ENCODE measurements at places on chromosomes 3 and 15.

- DNase-seq, result no peak
Observed at GRCh38 chr15:35301088-35301487, 216.0 kb upstream of the NANOGP8 start.

DNA sequence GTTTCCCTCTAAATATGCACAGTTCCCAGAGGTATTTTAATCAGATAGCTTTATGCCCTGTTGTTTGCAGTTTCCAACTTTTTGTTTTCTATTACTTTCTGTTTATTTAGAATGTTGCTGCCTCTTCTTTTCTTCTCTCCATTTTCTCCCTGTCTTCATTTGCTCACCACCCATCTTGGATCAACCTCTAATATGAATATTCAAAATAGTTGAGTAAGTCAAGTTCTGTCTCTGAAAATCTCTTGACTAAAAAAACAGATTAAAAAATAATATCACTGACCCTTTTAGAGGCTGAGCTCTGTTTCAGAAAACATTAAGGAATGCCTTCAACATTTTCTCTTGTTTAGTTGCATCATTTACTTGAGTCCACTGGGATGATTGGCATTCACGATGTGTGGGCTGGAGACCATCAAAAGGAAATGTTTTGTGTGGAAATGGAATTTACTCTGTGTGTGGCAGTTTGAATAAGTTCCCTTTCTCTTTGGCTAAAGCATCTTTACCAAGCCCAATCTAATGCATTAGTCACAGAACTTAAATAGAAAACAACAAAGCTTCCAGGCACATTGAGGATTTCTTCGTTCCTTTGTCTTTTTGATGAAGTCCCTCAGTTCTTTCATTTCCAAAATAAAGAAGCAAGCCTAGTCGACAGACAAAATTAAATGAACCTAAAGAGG, 633.9 kb upstream of the TGFBR2 start:
- no peak for DNase-seq

DNA sequence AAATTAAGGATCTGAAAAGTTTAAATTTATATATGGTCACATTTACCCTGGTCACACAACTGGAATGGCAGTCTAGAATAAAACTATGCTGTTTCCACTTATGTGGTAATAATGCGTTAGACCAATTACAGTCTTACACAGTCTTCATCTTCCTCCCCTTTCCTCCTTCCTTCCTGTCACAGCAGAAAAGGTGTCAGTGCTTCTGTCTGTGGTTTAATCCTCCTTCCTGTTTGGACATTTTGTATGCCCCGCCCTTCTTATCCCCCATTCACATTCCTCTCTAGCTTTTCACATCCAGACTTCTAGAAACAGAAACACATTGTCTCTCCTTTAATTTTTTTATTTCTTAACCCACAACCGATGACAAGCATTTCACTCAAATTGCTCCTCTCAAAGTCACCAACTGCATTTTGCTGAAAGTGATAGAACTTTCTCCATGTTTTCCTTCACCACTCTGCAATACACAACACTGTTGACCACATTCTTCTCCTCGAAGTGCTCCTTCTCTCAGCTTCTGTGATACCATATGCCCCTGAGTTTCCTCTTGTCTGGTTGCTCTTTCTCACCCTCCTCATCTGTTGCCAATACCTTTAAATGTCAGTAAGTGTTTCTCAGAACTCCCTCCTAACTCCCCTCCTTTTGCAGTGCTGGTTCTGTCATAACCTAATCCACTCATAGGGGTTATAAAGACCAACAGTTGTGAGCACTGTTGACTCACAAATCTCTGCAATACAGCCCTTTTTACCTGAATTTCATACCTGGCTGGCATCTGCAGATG, 271.6 kb downstream of the UBE2E2 start:
- DNase-seq, result no peak

GRCh38 chr3:194102436-194102835, 33.5 kb upstream of the HES1 start:
- no peak for DNase-seq

DNA sequence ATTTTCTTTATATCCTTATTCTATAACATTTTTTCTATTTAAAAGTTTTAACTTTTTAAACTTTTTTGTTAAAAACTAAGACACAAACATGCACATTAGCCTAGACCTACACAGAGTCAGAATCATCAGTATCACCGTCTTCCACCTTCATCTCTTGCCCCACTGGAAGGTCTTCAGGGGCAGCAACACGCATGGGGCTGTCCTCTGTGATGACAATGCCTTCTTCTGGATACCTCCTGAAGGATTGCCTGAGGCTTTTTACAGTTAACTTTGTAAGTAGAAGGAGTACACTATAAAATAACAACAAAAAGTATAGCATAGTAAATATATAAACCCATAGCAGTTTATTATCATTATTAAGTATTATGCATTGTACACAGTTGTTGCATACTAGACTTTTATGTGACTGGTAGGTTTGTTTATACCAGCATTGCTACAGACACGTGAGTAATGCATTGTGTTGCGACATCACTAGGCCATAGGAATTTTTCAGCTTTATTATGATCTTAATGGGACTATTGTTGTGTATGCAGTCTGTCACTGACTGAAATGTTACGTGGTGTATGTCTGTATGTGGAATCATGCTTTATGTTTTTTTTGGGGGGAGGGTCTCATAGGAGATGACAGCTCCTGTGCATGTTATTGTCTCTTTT, 18.2 kb downstream of the ATP1B3 start:
- DNase-seq, result no peak

DNA sequence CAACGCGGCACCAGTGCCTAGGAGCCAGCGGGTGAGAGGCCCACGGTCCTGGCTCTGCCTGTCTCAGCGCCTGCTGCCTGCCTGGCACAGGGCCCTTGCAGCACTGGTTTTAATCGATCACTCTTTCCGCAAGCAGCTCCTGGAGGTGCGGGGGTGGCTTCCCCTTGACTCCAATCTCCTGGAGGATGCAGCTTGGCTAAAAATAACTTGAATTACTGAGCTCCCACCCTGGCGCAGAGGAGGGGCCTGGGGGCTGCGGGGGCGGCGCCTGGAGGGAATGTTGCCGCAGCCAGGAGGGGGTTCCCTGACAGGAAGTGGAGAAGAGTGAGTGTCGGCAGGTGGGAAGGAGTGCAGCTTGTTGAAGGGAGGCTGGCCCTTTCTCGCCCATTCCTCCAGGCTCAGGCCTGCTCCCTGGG, 9.9 kb upstream of the RPL29 start:
- no peak for DNase-seq

- no peak for DNase-seq
Observed at GRCh38 chr15:101028321-101028720, 109.2 kb downstream of the LRRK1 start.

GRCh38 chr3:181629029-181629428, 82.7 kb upstream of the SOX2 start:
- no peak for DNase-seq

DNA sequence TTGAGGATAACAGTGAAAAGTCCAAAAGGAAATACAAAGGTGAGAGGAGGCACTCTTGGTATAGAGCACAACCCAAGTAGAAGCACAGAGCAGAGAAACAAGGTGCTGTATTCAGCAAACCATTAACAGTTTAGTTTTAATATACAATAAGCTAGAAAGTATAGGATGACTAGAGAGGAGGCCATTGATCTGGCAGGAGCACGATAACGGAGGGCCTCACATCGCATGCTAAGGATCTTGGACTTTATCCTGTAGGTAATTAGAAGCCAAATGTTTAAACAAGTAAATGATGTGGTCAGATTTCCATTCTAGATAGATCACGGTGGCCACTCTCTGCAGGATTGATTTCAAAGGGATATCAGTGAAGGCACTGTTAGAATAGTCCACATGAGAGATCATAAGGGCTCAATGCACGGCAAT, 935.0 kb downstream of the ROBO1 start:
- DNase-seq, result no peak

DNA sequence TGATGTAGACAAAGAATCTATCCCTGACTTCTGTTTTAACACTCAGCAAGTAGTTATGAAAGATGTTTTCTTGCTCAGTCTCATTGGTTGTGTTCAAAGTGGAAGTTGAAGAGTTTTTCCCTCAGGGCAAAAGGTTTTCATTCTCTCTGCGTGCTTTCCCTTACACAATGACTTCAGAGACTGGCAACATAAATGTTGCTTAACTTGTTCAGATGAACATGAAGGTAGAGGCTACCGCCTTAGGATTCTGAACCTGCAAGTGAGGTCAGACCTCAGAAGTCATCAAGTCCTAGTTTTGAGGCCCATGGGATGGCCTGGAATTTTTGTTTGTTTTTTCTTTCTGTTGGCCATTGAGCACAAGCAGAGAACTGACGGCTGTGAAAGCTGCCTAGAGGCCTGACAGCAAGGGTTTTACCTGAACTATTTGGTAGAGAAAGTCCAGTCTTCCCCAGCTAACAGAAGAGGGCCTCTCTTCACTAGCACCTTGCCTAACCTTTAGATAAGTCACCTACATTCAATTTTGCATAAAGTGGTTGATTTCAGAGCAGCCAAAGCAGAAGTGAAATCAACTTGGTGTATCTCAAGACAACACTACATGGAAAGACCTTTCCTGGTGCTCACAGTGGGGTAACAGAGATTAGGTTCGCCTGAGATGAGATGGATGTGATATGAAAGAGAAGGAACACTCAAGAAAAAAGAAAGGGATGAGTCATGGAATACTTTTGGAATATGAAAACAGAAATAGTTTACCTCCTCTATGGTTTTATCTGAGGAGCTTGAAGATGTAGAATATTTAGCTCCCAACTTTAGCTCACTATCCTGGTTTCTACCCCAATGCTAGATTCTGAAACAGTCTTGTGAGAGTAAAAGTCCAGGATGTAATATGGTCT, 53.6 kb upstream of the AP4E1 start:
- DNase-seq, result no peak

- no peak for DNase-seq
Observed at GRCh38 chr3:125119752-125120378, 64.1 kb upstream of the HEG1 start.

- no peak for DNase-seq
Observed at GRCh38 chr3:187665010-187665409, 5.2 kb downstream of the SST start.

DNA sequence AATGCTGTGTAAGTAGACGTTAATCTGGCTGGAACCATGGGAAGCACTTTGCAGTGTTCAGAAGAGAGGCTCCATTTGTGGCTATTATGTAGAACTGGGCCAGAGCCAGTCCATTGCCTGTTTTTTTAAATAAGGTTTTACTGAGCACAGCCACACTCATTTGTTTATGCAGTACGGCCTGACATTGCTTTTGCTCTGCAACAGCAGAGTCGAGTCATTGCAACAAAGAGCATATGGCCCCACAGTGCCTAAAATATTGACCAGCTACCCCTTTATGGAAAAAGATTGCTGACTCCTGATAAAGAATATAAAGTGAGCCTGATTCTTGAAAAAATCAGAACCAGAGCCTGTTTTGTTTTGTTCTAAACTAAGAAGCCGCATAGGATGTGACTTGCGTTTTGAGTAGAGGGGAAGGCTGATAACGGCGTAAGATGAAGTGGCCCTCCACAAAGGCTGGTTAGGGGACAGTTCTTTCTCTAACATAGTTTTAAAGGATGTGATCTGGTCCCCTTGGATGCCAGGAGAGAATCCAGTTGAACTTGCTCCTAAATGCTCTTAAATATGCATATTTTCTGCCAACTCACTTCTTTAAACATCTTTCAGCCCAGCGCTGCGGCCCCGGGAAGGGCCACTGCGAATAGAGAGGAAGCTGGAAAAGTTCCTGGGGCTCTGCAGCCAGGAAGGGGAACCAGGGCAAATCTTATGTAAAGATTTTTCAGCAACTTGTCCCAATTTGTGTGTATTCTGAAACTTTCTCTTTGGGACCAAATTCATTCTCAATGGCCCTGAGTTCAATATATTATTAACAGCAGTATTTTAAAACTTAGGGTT, 64.5 kb downstream of the GLDN start:
- no peak for DNase-seq

- no peak for DNase-seq
Observed at GRCh38 chr15:74227968-74228722, 8.0 kb upstream of the CCDC33 start.

DNA sequence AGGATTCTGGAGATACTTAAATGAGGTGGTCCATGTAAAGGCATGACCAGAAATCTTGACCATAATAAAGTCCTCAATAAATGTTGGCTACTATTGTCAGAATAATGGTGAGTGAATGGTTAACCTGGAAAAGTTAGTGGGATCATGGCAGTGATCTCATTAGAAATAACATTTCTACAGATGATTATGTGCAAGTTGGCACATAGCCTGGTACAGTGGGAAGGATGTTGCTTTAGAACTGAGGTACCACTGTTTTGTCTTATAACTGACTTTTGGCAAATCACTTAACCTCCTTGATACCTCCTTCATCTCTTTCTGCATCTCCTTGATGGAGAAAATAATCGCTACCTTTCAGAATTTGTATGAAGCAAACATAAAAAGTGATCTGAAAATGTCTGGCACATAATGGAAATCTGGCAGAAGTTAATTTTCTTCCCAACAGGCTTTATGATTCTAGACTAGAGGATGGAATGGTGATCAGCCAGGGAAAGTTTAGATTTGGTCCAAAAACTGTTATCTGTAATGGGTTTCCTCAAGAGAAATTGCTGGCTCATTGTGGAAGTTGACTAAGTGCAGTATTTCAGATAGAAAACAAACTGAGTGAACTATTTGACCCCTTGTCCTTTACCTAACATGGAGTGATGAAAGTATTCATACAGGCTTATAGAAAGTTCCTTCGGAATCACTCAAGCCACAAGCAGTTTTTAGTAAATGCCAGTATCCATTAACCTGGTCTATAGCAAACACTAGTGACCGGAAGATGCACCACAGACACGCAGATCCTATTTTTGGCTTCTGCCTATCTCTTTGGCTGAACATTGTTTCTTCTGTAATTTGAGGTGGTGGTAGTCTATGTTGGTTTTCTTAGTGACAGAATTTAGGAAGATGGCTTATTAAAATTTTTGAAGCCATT, 449.6 kb upstream of the TGFBR2 start:
- DNase-seq, result no peak

DNA sequence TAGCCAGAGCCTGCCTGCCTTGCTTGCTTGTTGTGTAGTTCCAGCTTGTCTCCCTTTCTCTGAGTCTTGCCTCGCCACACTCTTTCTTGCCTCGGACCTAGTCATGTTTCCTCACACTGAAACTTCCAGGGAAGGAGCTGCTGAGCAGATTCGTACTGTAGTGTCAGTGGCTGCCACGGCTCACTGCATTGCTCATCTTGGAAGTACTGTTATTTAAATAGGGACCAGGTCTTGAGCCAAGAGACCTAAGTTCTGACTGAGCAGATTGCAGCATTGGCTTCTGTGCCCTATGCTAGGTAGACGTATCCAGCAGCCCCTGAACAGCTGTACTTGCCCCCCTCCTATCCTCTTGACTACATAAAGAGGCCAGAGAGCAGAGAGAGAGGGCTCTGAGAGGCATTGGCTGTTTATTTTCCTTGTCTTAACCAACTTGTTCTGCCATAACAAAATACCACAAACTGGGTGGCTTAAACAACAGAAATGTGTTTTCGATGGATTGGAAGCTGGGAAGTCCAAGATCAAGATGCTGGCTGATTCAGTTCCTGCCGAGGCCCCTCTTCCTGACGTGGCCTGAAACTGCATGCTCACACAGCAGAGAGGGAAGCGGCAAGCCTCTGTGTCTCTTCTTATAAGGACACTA, 5.8 kb upstream of the RARRES1 start:
- DNase-seq, result no peak

- DNase-seq, result no peak
Observed at GRCh38 chr3:111335512-111336303, 206.3 kb upstream of the CD96 start.

- no peak for DNase-seq
Observed at GRCh38 chr3:59480486-59480995, 430.7 kb upstream of the CFAP20DC start.

All from activated naive CD4-positive, alpha-beta T cell (primary cell).